ENCODE measurements at places on chromosomes 11 and 22.

DNA sequence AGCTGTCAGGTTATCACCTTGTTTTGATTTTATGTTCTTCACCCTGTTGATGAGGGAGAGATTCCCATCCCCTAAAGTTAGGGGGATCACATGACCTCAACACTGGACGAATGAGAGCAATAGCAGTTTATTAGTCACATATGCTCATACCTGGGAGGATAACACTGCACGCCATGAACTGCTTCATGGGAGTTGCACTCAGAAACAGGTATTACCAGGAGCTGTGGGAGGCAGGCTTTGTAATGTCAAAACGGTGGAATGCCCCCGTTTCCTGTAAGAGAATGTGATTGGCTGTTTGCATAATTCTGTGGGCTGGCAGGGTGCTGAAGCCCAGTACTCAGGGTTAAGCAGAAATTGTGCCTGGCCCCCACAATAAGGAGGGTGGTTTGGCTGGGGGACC is 3.2 kb upstream of the THY1 start:
- no peak for DNase-seq

GRCh38 chr11:27551127-27551526 is 44.6 kb upstream of the LIN7C start:
- DNase-seq = no peak

GRCh38 chr22:48842976-48843375 is 984.7 kb downstream of the BRD1 start:
- DNase-seq = no peak

DNA sequence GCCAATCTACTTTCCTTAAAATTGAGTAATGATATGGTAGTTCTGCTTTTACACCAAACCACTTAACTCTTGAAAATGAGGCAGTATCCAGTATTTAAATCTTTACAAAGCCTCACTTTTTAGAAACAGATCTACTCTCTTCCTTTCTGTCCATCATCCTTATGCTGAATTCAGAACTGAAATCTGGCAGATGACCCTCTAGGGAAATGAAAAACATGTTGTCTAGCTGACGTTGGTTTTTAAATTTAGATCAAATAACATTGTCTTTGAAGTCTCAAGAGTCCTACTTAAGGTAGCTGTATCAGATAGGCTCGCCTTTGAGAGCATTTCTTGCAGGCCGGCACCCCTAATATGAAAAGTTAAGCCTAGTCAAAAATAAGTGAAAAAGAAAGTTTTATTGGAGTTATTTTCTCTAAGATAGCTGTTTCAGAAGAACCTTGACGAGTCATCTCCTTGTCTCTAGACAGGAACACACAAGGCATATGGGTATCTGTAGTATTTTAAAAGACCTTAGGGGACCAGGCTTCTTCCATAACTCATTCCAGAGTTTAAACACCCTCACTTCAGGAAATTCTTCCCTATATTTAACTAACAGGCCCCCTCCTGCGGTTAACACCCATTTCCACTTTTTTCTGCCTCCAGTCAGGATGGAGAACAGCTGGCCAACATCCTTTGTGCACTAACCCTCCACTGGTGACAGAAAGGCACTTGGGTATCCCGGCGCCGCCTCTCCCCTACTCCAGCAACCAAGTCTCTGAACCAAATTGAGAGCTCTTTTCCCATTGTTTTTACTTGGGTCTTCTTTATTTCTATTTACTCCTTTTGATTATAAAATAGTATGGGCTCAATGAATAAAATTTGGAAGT is 81.2 kb downstream of the WNT11 start:
- DNase-seq = no peak

DNA sequence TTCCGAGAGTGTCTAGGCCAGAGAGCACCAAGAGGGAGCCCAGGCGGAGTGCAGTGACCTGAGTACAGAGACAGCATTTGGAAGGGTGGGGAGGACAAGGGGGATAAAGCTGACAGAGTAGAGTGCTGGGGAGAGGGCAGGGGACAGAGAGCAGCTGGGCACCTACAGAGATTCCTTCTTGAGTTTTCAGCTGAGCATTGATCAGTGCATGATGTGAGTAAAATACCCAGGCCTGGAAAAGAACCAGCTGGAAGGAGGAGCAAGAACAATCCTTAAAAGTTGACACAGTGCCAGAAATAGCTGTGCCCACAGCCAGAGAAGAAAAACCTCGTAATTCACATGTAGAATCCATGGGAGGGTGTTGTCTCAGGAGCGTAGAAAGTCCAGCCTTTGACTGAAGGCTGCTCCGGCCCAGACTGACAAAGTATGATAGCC is 33.9 kb upstream of the PANX2 start:
- no peak for DNase-seq

DNA sequence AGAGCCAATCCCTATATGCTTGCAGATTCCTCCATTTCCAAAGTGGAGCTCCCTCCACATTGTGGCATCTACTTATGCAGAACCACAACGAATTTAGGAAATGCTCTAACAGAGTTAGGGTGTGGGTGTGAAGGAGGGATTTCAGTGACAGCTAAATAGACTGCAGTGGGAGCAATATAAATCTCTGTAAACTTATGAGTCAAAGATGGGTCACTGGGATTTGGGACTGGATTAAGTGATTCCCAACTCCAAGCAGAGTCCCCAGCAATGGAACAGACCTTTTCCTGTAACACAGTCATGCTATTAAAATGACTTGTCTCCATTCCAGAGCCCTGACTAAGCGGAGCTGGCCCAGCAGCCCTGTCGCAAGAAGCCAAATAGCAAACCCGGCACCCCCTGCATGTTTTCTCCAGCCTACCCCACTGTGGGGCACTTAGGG is 36.6 kb downstream of the RPL27A start:
- no peak for DNase-seq

DNA sequence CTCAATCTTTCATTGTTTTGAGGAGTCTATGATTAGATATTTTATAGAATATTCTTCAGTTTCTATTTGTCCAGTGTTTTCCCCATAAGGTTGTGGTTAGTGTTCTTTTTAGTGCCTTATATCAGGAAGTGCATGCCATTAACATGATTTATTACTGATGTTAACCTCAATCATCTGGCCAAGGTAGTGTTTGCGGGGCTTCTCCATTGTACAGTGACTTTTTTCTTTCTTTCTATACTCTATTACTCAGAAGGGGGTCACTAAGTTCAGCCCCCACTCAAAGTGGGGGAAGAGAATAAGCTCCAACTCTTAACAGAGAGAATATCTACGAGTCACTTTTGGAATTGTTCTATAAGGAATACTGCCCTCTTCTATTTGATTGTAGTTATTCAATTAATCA is 415.8 kb downstream of the DYNC2H1 start:
- no peak for DNase-seq

GRCh38 chr11:134581966-134582769 is 170.1 kb upstream of the B3GAT1 start:
- DNase-seq = no peak

DNA sequence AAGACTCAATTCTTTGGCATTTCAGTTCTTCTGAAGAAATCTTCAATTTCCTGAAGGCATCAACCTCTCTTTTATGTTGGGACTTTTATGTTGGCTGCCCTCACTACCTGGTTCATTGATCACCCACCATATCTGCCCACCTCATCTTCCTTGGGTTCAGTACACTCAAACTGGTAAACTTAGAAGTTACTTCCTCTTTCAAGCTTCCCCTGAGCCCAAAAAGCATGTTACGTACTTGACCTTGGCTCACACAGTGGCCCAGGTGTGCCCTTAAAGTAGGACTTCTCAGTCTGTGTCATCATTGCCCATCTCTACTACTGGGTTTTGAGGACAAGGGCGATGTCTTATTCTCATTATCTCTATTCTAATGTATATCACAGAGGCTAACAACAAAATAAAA is 86.1 kb downstream of the GRIA4 start:
- DNase-seq = no peak

- no peak for DNase-seq
Measured at GRCh38 chr11:46298699-46299433, 21.4 kb downstream of the CREB3L1 start.

GRCh38 chr11:117258576-117258975 is 26.1 kb downstream of the RNF214 start:
- DNase-seq = no peak

DNA sequence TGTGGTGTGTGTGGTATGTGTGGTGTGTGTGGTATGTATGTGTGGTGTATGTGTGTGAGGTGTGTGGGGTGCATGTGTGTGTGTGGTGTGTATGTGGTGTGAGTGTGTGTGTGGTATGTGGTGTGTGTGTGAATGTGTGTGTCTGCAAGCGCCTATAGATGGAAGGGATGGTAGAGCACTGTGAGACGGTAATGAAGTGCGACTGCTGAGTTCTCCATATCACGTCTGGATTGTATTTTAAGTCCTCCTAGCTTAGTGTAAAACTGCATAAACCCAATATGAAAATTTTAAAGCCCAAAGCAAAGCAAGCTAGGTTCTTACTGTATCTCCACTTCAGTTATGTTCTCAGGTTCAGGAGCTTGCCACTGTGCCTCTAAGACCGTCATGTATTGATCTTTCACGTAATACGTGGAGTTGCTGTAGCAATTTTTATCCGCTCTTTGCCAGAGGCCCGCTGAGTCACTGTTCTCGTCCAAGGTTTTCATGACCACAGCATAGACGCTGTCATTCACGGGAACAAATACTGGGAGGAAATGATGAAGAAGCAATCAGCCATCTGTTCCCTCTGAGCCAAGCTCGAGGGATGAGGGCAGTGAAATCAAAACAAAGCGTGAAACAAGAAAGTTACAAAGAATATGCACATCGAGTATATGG is 5.5 kb downstream of the PLET1 start:
- no peak for DNase-seq

GRCh38 chr11:66542362-66542761 is 3.5 kb downstream of the ZDHHC24 start:
- no peak for DNase-seq

DNA sequence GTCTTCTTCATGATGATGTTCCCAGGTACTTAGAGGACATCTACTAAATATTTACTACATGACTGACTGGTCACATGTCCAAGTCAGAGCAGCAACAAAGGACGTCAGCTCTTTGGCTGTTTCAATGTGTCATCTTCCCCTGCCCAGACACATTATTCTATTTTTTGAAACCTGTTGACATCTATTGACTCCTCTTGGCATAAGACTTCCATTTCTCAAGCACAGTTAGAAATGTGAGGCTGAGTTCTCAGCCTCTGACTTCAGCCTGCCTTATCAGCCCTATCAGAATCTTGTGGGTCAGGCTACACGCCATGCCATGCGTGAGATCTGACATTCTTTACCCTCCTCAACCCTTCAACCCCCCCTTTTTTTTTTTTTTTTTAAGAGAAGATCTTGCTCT is 63.8 kb downstream of the SC5D start:
- DNase-seq = no peak

GRCh38 chr11:128587415-128587814 is at the start of gene ETS1:
ETS1 (minus strand) TSS chr11:128587558; CDS start chr11:128573130, 14,428 bp downstream.
- DNase-seq = no peak

DNA sequence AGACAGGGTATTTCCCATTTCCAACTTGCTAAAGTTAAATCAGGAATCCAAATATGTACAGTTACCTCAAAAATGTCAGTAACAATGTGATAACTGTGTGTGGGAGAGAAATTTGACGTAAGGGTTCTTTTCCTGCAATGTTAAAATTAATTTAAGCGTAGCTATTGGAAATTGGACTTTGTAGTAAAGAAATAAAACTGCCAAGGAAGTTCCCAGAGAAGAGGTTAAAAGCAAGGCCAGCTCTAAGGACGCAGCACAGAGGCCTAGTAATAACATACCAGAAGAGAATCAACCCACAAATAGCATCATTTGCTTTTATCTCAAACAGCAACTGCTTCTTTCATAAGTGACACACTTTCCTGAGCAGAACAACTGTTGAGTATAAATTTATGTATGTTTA is 36.8 kb upstream of the GRIA4 start:
- DNase-seq = no peak

DNA sequence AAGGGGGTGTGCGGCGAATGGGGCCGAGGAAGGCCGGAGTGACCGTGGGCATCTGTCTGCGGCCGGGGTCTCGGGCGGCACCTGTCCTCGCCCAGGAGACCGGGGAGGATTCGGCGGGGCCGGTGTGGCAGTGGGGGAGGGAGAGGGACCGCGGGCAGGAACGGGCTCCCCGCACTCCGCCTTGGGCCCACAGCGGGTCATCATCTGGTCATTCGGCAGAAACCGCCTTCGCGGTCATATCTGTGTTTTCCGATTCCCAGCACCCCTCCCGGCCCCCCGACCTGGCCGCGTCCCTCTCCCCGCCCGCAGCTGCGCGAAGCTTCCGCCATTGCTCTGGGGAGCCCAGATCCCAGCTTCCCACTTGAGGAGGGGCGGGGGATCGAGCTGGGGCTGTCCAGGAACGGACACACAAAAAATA is 824 bp upstream of the CBX6 start:
- no peak for DNase-seq

DNA sequence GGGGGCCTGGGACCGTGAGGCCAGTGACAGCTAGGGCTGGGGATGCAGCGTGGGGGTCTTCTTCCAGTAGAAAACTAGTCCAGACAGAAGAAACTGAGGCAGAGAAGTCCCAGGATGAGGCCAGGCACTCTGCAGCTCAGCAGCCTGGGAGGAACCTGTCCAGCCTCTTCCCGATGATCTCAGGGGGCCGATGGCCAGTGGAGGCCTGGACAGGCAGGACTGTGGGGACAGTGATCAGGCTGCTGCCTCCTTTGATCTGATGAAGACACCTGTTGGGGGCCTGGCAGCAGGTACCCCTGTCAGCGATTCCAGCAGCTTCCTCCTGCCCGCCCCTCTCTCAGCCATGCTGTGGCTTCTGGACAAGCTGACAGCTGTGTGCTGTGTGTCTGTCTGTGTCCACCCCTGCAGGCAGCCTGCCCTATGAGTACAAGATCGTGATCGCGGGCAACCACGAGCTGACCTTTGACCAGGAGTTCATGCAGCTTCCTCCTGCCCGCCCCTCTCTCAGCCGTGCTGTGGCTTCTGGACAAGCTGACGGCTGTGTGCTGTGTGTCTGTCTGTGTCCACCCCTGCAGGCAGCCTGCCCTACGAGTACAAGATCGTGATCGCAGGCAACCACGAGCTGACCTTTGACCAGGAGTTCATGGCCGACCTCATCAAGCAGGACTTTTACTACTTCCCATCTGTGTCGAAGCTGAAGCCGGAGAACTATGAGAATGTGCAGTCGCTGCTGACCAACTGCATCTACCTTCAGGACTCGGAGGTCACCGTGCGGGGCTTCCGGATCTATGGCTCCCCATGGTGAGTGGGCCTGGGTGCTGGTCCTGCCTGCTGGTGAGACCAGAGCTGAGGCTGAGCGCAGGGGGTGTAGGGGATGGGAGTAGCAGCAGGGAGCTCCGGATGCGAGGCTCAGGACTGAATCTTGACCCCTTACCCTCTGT is 62.6 kb downstream of the MPPED1 start:
- no peak for DNase-seq

Data from T follicular helper cell (primary cell).